Activated T-cell treated with anti-CD3 and anti-CD28 coated beads, Interleukin-2, amount 50 U/mL, for 1 hour (primary cell): ENCODE measurements at places on chromosomes 3 and 15.

DNA sequence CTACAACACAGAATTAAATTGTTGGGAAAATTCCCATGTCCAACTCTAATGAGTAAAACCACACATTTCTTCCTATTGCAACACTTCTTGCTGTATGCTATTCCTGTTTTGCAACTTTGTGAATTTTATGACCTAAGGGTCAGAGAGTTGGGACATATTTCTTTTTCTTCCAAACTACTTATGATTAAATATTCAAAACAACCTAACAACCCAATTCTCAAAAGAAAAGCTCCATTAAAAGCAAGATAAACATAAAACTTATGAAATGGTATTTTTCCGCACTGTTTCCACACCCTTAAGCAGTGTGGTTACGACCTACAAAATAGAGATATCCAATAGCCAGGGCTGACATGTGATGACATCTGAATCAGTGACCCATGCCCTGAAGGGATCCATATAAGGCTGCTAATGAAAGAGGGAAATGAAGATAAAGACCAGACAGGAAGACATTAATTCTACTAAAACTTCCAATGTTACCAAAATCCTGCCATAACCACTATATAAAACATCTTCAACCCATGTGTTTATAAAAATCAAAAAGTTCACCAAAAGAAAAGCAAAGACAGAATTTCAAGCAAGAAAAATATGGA, 45.6 kb downstream of the DMXL2 start:
- no peak for DNase-seq

GRCh38 chr3:123657568-123657967, 72.7 kb upstream of the HACD2 start:
- no peak for DNase-seq

GRCh38 chr15:53522991-53523390, 236.5 kb downstream of the WDR72 start:
- no peak for DNase-seq

GRCh38 chr15:52681441-52681840, 2.3 kb upstream of the ATOSA start:
- DNase-seq: no peak

GRCh38 chr15:76991741-76992645, 2.9 kb upstream of the PSTPIP1 start:
- DNase-seq: no peak

- no peak for DNase-seq
These were observed 43.3 kb downstream of the ASB7 start for GRCh38 chr15:100645671-100646070.

GRCh38 chr3:64956711-64957325, 269.0 kb upstream of the ADAMTS9 start:
- no peak for DNase-seq

GRCh38 chr3:118476885-118477618, 557.6 kb downstream of the IGSF11 start:
- no peak for DNase-seq

DNA sequence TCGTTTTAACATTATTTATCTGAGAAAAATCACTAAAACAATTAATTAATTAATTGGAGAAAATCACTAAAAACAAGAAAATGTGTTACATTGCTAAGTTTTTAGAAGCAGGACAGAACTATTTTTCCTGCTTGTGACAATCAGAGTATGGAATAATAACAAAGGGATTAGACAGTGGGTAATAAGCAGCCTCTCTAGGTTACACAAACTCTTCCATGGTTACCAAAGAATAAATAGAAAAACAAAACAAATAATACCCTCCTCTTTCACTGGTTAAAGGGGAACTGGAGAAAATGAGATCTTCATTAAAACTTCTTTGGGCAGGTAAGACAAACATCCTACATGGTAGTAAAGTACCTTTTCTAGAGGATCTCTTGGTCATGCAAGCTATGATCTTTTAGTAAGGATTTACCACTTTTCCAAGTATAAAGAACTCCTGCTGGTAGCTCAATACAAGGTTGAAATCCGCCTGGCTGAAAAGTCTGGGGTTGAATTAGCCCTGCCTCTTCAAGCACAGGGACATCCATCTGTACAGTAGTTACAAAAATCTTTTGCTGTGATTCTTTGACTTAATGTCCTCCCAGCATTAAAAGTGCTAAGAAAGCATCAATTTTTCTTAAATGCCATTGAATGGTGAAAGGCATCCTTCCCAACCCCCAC, 2.5 kb upstream of the PLCH1 start:
- DNase-seq: no peak

- no peak for DNase-seq
These were observed 17.5 kb upstream of the CORO2B start for GRCh38 chr15:68561171-68561900.

DNA sequence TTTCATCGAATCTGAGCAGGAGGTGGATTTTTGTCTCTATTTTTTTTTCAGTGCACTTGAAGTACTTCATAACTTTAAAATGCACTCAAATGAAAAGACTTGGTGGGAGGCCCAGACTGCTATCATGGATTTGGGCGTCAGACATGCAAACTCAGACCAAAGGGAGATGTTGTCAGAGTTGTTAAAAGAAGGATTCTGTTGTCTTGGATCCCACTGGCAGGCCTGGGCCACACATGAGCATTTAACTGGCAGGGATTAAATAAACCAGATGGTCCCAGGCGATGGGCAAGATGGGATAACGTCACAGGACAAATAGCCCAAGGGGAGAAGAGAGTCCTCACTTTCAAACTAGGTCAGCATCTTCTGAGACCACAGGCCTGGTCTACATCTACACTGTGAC, 15.4 kb downstream of the RTP1 start:
- no peak for DNase-seq

DNA sequence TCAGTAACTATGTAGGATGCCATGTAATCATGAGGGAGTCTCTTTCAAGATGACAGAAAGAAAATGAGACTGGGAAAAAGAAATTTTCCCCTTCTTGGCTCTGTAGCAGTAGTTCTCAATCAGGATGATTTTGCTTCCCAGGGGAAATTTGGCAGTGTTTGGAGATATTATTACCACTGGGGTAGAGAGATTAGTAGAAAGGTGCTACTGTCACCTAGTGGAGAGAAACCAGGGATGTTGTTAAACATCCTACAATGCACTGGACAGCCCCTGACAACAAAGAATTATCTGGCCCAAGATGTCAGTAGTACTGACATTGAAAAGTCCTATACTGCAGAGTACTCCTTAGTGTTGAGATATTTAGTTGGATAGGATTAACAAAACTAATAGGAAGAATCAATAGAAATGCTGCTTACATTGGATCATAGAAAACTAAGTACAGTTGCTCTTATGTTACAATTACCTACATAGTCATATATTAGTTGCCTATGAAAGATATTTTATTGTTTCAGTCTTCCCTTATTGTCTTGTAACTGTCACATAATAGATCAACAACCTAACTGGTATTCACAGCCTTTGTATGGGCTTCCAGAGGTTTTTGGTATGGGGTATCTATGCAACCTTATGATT, 433.3 kb downstream of the RAP2B start:
- DNase-seq: no peak

DNA sequence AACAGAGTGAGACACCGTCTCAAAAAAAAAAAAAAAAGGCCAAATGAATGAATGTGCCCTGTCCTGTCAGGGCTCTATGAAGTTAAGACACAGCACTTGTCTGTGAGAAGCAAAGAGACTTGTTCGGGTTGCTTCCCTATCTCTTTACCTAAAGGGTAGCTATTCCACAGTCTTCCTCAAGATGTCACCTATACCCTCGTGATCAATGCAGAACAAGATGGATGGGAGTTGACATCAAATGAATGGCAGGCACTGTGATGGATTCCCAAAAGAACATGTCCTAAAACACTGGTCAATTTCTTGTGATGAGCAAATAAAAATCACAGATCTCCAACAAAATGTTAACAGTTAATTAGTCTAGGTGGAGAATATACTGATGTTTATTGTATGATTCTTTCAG, 9.5 kb downstream of the TADA3 start:
- no peak for DNase-seq

DNA sequence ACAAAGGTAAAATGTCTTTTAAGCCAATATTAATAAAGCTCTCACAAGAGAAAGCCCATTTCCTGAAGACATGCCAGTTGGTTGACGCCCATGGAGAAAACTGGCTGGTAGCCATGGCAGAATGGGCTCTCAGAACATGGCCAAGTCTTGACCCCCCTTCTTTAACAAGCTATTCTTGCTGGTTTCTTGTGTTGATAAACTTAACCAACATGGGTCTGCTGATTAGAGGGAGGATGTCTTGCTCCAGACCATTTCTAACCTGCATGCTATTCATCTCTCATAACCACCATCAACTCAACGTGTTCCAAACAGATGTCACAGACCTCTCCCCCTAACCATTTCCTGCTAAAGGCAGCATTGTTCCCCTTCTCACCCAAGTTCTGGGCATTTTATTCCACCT, 25.7 kb downstream of the NTRK3 start:
- DNase-seq: no peak

DNA sequence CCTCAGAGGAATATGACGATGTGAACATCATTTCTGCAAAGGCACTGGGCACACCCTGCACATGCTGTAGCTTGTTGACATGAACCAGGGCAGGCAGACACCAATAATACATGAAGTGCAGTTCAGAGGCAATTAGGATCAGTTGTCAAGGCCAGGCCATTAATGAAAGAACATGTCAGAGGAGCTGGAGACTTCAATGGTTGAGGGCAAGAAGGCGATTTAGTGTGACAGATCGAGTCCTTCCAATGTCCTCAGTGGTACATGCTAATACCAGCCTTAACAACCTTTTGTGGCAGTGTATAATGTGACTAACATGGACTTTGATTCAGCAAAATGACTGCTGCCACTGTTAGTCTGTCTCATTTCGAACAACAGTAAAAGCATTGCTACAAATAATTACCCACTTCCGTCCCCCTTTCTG, 205.2 kb upstream of the NANOGP8 start:
- no peak for DNase-seq

- DNase-seq: no peak
These were observed 32.4 kb upstream of the MRPL3 start for GRCh38 chr3:131535131-131535530.

- DNase-seq: no peak
These were observed 121.2 kb downstream of the MECOM start for GRCh38 chr3:169542331-169542751.

DNA sequence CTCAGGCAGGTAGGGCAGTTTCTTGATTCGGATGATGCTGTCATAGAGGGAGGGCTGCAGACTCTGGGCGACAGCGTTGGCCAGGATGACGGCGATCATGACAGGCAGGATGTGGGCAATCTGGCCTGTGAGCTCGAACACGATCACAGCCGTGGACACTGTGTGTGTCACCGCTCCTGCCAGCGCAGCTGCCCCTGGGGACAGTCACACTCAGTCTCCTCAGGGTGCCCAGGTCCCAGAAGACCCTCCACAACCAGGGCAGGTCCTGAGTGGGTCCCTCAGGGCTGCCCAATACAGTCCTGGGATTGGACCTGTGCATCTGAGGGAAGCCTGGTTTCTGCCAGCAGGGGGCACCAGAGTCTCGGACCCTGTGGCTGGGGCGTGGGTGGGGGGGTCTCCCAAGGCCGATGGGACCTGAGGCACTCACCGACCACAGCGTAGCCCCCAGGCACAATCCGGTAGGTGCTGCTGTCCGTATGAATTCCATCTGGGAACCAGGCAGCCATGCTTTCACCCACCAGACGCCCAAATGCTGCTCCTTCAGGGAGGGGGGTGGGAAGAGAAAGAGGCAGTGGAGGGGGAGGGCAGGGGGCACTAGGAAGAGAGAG, 7.2 kb downstream of the CLCN2 start:
- DNase-seq: peak; percentile 72

DNA sequence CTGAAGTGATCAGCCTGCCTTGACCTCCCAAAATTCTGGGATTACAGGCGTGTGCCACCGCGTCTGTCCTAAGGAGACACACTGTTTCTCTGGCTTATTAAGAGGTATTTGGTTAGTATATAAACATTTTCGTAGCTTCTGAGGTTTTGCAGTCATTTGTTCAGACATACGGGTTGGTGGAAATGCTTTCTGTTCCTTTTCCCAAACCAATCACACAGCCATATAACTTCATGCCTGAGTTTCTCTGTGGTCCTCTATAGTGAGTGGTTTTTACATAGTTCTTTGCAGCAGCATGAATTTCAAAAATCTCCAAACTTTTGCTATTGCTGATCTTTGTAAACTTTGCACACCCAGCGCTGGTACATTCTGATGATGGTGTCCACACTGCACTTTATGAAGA, 100.5 kb downstream of the AKAP13 start:
- DNase-seq: no peak

DNA sequence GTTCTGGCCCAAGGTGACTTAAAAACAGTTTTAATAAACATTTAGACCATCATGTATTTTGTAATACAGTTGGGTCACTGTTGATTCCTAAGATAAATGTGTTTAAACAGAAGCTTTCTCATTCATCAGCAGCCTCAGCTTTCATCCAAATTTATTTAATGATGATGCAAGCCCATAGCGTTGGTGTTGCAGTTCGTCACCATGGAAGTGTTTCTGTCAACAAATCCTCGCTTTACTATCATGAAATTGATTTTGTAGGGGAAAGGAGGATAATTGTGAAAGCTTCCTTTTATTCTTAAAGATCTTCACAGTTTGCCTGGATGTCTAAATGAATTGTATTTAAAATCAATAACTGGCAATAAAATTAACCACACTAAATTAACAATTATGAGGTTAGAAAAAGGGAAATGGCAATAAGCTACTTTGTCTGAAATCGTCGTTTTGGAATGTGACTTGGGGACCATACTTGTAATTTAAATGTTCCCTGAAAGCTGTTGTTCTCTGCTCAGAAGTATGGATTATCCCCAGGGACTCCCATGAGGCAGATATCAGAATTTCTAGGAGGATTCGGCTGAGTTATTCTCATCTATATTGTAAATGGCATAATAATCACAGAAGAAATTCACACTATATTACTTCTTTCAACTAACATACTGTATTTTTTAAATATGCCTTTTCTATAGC, 29.0 kb downstream of the CMSS1 start:
- DNase-seq: no peak

DNA sequence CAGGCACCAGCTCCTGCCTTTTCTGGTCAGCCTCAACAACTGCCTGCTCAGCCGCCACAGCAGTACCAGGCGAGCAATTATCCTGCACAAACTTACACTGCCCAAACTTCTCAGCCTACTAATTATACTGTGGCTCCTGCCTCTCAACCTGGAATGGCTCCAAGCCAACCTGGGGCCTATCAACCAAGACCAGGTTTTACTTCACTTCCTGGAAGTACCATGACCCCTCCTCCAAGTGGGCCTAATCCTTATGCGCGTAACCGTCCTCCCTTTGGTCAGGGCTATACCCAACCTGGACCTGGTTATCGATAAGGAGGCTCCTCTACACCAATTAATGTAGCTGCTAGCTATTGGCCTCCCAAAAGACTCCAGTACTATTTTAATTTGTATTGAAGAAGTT, 38.9 kb downstream of the TFG start:
- no peak for DNase-seq

DNA sequence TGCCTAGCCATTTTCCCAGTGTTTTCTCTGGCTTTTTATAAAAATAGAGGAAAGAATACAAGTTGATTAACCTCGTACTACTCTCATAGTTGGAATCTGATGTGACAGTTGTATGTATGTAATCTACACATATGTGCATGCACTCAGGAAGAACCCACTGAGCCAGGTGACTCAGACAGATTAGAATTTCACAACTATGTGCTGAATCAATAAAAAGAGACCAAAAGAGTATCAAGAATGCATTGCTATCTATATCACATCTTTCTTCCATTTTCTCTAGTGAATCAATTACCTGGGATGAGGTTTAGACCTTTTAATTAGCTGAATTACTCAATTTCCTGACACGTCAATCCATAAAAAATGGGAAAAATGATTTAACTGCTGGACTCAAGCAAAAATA, 319.3 kb upstream of the ATP10A start:
- no peak for DNase-seq
